Globus pallidus (tissue), 1 donor: ENCODE measurements at places on chromosomes 1 and 21.
A peak's percentile ranks its signal among the peaks of the same experiment; 100 is the strongest.

DNA sequence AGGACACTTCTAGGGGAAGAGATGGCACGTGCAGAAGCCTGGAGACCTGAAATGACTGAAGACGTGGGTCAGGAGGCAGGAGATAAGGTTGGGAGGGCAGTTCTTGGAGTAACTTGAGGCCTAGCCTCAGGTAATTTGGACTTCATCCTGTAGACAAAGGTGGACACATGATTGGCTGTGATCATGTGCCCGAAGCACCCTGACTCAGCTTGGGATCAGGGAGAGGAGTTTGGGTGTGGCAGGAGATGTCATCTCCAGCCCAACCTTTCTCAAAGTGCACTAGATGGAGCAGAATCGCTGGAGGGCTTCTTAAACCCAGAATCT is 1.5 kb downstream of the SLC66A1 start:
- DNase-seq: no peak

GRCh38 chr1:164263540-164263939 is 295.4 kb upstream of the PBX1 start:
- no peak for DNase-seq

- no peak for DNase-seq
Observed at GRCh38 chr1:76802094-76802493, 65.2 kb upstream of the ST6GALNAC5 start.

GRCh38 chr1:201096041-201096461 is 16.2 kb downstream of the CACNA1S start:
- DNase-seq: no peak

DNA sequence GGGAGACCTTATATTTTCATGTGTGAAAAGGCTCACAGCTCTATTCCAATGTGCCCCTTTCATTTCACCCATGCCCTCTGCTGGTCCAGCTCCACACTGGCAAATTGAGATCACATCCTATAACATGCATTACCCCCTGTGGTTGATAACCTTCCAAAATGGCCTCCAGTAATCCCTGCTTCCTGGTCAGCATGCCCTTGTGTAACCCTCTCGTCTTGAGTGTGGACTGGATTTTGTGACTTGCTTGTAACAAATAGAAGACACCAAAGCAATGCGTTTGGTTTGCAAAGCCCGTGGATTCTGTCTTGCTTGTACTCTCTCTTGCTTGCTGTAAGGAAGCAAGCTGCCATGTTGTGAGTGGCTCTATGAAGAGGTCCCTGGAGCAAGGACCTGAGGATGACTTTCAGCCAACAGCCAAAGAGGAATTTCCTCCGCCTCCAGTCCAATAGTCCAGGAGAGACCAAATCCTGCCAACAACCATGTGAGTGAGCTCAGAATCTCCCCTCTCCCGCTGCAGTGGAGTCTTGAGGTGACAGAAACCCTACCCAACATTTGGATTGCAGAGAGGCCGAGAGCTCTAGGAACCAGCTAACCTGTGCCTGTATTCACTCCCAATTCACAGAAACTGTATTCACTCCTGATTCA is 17.4 kb downstream of the KCNA10 start:
- no peak for DNase-seq

GRCh38 chr1:119327094-119327449 is 41.5 kb upstream of the HAO2 start:
- peak; percentile 18 for DNase-seq
